ENCODE measurements at places on chromosomes 16 and 17.
A peak's percentile ranks its signal among the peaks of the same experiment; 100 is the strongest.

DNA sequence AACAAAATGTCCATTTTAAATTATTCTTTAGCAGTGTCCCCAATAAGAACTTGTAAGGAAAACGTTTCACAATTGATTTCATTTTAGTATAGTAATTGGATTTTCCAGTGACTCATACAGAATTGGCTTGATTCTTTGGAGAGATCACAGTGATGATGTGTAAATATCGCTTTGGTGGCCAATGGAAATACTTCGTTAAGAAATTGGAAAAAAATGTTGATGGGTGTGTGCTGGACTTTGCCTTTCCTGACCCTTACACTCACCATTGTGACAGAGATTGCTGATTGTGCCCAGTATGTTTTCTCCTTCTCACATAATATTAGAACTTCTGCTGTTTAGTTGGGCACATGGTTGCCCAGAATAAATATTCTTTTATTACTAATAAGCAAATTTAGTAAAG lies 7.4 kb upstream of the EFCAB13 start:
- no peak for DNase-seq

DNA sequence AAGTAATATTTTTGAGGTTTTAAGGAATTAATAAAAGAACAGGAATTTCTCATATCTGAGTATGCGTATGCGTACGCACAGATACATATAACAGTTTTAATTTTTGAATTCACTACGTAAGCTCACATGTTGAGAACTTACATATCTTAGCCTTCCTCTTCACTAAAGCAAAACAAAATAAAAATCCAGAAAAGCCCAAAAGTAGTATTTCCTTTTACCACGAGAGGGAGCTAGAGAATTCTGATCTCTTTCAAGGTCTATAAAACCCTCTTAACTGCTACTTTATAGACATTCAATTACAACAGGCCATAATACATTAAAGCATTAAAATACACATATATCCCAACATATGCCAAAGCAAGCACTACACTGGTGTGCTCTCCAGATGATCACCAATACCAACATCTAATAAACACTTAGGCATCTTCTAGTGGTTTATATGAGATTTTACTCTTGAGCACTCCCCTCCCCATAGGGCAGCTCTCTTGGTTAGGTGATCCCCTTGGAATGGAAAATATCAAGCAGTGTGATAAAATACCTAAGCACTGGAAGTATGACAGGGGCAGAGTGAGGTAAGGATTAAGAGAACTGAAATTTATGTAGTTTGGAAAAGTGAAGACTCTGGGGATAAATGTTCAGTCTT lies 94.0 kb downstream of the SKAP1 start:
- peak; percentile 69 for DNase-seq

- DNase-seq, result no peak
Measured at GRCh38 chr16:75188832-75189477, 18.0 kb downstream of the CTRB2 start.

- DNase-seq, result peak; percentile 90
Measured at GRCh38 chr16:16120382-16121184, 102.7 kb downstream of the ABCC6 start.

GRCh38 chr16:71255721-71256120 lies 25.2 kb upstream of the HYDIN start:
- no peak for DNase-seq

DNA sequence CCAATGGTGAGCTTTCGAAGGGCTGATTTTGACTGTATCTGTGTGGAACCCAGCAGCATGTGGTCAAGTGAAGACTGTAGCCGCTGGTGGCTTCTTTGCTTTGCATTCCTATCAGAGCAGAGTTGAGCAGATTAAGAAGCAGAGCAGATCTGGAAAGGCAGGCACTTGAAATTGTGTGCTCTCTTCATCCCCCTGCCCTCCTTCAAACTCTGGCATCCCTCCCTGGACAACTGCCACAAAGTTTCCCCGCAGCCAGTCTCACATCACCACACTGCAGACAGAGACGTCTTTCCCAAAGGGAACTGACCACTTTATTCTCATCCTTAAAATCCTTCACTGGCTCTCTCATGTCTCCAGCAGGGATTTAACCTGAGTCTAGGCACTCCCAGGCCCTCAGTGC lies 237.1 kb upstream of the DYNLRB2 start:
- DNase-seq, result no peak

- DNase-seq, result no peak
Measured at GRCh38 chr17:4919511-4920047, 12.5 kb upstream of the GP1BA start.

- no peak for DNase-seq
Measured at GRCh38 chr16:57640612-57641011, 12.2 kb downstream of the ADGRG1 start.

GRCh38 chr17:51580869-51581268 lies 320.5 kb downstream of the UTP18 start:
- no peak for DNase-seq

DNA sequence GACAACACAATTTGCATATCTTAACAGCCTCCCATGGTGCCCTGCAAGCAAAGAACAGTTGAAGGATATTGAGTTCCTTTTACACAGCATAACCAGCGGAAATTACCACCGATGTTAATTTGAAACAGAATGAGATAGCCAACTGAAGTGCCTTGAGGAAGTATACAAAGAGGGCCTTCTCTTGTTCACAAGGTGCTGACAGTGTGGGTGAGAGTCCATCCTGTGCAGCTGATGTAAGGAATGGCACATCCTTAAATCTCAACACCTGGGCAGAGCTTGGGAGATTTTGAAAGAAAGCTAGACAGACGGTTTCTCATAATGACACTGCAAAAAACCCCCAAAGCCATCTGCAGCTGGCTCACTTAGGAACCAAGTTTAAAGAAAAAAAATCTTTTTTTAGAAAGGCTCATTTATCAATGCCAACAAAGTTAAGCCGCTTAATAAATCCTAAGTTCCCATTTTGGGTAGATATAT lies 818.6 kb downstream of the KCNJ2 start:
- no peak for DNase-seq

DNA sequence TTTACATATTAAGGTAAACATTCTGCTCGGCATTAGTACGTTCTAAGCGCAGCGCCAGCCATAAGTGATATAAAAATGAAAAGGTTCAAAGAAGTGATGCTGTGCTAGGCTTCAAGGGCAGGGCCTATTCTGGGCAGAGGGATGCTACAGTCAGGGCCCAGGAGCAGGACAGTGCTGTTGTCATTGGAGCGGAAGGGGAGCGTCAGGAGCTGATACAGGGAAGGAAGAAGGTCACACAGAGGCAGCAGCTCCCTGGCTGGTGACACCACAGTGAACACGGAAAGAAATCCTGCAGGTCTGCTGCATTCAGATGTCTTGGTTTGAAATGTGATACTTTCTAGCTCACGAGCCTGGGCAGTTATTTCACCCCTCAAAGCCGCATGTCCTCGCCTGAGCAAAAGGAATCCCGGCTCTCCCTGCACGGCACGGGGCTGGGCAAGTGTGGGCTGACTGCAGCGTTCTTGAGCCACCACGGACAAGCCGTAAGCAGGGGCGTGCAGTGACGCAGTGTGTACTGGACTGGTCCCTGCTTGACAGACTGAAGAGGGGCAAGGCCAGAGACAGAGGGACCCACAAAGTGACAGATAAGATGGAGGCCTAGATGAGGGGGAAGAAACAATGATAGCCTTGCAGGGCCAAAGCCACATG lies 41.1 kb downstream of the ZCCHC14 start:
- DNase-seq, result no peak

- no peak for DNase-seq
Measured at GRCh38 chr16:57619606-57620334, 8.7 kb upstream of the ADGRG1 start.

DNA sequence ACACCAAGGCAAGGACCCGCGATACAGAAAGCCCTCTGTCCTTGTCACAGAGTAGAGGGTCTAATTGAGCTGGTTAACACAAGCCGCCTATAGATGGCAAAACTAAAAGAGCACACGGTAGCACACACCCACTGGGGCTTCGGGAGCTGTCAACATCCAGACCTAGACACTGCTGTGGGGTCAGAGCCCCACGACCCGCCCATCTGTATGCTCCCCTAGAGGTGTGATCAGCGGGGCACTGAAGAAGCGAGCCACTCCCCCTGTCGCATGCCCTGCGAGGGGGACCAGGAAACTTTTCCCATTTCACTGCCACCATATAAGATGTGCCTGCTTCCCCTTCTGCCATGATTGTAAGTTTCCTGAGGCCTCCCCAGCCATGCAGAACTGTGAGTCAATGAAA lies 1255.8 kb upstream of the CDH8 start:
- no peak for DNase-seq

DNA sequence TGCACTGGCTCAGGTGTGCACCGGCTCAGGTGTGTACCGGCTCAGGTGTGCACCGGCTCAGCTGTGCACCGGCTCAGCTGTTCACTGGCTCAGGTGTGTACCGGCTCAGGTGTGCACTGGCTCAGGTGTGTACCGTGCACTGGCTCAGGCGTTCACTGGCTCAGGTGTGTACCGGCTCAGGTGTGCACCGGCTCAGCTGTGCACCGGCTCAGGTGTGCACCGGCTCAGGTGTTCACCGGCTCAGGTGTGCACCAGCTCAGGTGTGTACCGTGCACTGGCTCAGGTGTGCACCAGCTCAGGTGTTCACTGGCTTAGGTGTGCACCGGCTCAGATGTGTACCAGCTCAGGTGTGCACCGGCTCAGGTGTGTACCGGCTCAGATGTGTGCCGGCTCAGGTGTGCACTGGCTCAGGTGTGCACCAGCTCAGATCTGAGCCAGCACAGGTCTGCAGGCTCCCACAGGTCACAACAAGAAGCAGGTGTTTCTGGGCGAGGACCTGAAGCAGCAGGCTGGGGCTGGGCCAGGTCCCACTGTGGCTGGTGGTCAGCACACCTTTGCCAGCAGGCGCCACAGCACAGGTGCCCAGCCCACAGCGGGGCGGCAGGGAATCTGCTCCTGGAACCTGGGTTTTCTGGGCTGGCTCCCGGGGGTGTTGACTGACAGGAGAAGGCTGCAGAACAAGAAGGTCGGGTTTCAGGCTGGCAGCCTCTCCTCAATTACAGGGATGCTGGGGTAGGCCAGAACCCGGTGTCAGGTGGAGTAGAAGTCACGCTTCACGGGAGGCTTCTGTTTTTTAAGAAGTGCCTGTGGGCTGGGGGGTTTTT lies 17.2 kb downstream of the METRNL start:
- no peak for DNase-seq

- DNase-seq, result no peak
Measured at GRCh38 chr17:55089256-55089655, 120.7 kb downstream of the STXBP4 start.

DNA sequence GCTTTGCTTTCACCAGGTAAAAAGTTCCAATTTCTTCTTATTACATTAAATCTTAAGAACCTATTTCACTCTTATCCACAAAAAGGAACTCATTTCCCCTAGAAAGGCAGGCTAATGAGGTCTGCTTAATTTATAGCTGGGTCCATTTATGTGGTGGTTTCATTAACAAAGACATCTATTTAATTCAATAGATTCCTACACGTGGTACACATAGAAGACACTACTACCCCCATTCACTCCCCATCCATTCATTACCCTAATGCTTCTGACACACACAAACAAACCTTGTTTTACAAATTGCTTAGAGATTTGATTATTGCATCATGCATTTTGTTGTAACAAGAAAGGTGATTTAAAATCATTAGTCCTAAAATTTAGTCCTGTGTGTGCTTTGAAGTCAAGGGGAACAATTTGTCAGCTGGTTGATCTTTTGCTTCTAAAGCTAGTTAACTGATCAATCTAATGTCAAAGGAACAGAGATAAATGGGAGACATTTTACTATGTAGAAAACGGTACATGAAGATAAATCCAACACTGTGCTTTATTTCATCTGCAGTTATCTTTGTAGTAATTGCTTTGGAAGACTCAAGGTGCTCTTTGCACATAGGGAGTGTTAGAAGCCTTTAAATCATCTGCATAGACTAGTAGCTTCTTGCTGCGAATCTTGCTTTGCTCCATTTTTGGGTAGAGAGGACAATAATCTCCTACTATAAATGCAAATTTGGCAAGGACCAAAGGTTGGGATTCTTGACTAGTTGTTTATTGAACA lies 379.2 kb downstream of the CDH11 start:
- no peak for DNase-seq

- DNase-seq, result peak; percentile 7
Measured at GRCh38 chr16:20348365-20349185, 3.9 kb downstream of the UMOD start.

- DNase-seq, result peak; percentile 14
Measured at GRCh38 chr16:28179354-28179753, 32.4 kb downstream of the XPO6 start.

DNA sequence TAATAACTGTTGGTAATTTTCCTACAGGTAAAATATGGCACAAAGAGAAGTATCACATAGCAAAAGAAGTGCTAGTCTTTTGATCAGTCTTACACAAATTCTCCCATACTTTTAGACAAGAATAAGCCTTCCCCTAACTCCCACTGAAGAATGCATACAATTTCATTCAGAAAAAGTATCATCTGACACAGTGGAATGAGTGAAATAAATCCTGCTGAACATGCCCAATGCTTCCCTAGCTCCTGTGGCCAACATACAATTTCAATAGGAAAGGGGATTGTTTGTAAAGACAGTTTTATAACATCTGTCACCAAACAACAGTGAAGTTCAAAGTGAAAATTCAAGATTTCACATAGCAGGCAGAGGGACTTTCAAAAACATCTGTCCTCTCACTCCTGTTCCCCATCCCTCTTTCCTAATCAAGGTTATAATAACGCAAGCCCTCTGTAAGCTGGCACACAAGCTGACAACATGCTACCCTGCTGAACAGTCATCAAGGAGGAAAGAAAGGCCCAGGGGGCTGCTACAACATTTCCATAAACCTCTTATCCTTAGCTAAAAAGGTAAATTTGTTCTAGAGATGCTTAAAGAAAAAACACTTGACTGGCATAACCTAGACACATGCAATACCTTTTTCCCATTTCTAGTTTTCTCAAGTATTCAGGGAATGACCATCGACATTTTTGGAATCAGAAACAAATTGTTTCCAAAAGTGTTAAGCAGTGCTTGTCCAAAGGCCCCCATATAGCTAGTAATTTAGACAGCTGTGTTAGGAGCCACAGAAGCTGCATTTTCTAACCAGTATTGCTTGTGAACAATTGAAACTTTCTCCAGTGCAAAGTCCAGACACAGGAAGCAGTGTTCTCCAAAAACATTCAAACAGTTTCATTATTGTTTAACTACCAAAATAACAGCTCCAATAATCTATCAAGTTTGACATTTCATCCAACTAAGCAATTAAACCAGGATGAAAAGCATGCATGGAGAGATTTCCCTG lies 11.5 kb upstream of the RFFL start:
- DNase-seq, result no peak

DNA sequence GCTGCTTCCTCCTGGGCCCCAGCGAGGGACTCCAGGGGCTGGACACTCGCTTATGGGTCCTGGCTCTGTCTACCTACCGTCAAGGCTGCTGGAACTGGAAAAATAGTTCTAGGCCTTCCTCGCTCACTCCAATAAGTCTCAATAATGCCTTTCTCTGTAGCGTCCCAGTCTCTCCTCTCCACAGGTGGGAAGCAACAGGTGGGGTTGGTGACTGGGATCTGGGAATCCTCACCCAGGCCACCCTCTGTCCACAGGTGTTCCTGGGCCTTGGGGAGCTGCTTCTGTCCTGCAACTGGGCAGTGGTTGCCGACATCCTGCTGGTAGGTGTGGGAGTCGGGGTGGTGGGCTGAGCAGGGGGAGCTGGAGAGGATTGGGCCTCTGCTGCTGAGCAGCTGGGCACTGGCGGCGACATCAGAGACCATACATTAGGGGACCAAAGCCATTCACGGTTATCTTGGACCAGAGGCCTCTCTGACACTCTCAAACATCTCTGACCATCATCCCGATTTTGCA lies 20.3 kb upstream of the SPNS2 start:
- no peak for DNase-seq

- DNase-seq, result no peak
Measured at GRCh38 chr16:1831186-1832075, 4.4 kb downstream of the FAHD1 start.

GRCh38 chr16:57185446-57185944 lies 344 bp downstream of the PSME3IP1 start:
- peak; percentile 77 for DNase-seq
